ENCODE measurements at places on chromosomes 1 and 21. TPM values are rescaled to one million over a fixed set of nuclear protein-coding genes. Genes with fewer than 3 reads are reported as not detected.

The NBPF15 gene
- polyA plus RNA-seq: 35.7 TPM

The IGSF3 gene
- 0.02 TPM for polyA plus RNA-seq

The PMVK gene
- 33.5 TPM for polyA plus RNA-seq

The STYXL2 gene
- not detected for polyA plus RNA-seq

The KANK4 gene
- not detected for polyA plus RNA-seq

DNA sequence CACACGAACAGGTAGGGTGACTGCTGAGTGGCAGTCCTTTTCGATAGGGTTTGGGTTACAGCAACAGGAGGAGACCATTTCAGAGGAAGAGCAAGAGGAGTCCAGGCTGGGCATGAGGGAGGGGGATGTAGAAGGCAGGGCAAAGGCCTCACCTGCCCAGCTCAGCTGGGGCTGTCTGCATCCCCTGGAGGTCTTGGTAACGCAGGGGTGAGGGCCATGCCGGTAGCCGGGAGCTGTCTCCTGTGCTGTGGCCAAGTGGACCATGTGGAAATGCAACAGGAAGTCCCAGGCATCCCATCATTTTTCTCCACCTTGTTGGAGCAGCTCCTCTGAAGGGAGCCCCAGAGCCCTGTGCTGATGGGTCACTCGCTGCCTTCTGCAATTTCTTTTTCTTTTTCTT, 105.4 kb upstream of the C1orf174 start:
- DNase-seq: no peak

DNA sequence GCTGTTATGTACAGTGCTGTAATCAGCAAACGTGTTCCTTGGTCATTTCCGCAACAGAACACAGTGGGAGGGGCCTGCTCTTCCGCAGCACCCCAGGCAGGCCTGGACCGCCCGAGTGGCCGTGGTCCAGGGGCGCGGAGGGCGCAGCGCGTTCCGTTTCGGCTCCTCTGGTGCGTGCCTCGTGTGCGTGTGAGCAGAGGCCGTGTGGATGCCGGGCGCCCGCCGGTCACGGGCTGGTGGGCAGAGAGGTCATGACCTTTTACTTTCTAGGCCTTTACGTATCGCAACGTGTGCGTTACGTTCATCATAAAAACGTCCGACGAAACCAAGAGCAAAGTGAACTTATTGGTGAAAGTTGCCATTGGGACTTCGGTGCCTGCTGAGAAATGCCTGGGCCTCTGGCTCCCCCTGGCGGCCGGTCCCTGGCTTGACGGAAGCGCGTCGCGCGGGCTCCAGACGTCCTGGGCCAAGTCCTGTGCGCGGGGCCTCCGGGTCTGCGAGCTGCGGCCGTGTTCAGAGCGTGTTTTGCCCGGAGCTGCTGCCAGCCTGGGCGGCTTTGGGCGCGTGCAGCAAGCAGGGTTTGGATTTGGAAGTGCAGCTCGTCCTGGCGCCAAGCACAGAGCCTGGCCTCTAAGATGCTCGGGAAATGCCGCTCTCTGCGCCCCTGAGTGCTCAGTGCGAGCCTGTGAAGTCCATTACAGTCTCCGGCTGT, 34.4 kb downstream of the COL18A1 start:
- peak; percentile 83 for DNase-seq

GRCh38 chr1:78792756-78793155, 143.1 kb downstream of the IFI44 start:
- no peak for DNase-seq

DNA sequence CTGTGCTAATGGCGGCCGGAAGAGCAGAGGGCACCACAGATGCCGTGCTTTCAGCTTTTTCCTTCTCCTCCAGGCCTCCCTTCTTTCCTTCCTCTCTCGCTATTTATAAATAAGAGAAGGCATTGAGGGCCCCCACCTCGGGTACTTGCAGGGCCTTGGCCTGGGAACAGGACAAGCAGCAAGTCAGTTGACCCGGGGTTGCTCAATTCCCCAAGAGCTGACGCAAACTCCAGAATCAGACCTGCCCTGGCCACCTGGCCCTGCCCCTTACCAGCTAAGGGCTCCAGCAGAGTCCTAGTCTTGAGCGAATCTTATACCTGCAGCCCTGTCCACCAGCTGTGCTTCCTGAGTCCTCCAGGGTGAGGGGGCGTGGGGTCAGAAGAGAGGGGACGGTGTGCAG, 13.5 kb downstream of the TNFRSF1B start:
- DNase-seq: no peak

- DNase-seq: no peak
Measured at GRCh38 chr1:245261786-245262185, 107.0 kb downstream of the KIF26B start.

DNA sequence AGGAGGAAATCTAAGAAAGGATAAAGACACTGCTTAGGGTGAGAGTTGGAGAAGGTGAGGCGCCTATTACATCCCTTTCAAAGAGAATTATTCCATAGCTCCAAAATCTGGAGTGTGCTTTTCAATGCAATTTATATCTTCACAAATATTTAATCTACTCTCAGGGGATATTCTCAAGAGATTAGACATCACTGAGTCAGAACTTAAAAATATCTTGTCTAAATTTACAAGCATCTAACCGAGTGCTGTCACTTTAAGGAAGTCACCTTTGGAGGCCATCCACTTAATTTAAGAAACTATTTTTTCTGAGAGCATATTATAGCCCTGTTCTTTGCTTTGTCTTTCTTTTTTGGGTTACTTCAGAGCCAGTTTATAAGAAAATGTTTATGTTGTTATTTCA, 134.6 kb downstream of the TNFSF18 start:
- DNase-seq: no peak

DNA sequence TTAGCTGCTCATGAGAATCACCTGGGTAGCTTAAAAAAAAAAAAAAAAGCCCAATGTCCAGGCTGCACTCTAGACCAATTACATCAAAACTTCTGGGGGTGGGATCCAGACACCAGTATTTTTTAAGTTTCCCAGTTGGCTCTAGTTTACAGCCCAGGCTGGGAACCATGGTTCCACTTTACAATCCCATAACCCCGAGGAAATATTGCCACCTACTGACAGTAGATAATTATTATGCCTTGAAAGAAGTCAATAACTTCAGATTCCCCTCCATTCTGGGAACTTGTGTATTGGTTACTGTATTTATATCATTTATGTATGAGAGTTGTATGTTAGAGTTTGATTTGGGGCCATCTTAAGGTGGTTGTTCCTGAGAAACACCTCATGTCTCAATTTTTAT, 100.2 kb downstream of the SPATA46 start:
- DNase-seq: peak; percentile 53
